ENCODE measurements at places on chromosomes 7 and 10.

- DNase-seq: no peak
These were observed 97.9 kb downstream of the TSPAN12 start for GRCh38 chr7:120760050-120760449.

GRCh38 chr10:593901-594457, 95.5 kb downstream of the DIP2C start:
- no peak for DNase-seq

DNA sequence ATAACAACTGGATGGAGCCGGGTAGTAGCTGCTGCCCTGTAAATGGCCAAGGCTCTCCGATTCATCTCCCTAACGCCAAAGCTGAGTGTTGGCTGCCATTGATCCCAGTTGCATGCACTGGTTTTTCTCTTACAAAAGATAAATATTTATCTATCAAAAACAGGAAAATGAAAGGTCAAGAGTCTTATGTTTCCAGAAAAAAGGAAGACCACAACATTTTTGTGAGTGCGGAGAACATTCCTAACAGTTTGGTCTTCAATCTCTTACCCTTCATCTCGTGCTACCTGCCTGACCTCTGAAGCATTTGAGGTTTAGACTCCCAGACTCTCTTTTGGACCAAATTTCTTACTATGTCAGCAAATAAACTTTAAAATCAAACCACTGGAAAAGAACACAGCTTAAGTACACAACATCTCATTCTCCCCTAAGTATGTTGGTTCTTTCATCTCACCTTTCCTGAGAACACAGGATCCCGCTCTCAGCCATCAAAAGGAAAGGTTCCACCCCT, 61.6 kb downstream of the SORBS1 start:
- no peak for DNase-seq

GRCh38 chr10:12388671-12389070, 39.3 kb downstream of the CAMK1D start:
- DNase-seq: no peak

DNA sequence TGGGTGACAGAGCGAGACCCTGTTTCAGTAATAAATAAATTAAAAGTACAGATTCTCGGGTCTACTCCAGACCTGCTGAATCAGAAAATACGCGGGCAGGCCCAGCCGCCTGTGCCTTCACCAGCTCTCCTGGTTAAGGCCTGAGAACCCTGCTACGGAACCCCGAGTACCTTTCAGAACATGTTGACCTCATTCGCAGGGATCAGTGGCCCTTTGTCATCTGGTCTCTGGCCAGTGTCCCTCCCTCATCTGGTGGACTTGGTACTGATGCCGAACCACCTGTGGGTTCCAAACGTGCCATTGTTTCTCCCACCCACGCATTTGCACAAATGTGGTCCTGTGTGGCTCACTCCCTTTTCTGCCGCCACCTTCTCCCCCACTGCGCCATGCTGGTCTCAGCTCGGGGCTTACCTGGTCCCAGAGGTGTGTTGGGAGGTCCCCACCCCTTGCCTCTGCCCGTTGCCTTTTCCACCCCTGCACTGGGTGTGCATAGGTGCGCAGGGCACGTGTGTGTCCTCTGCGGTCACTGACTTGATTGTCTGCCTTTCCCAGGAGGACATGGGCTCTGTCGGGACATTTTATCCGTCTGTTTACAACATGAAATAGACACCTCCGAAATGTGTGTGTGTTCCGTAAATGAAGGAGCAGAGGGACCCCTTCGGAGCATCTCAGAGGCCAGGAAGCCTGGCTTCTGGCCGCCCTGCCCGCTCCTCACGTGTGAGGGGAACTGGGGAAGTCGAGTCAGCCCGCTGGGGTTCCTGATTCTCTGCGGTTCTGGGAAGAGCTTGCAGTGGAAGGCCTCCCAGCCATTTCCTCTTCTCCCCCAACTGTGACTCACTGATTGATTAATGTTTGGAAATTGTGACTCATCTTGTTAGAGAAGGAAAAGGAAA, 135.2 kb downstream of the CUX1 start:
- no peak for DNase-seq

DNA sequence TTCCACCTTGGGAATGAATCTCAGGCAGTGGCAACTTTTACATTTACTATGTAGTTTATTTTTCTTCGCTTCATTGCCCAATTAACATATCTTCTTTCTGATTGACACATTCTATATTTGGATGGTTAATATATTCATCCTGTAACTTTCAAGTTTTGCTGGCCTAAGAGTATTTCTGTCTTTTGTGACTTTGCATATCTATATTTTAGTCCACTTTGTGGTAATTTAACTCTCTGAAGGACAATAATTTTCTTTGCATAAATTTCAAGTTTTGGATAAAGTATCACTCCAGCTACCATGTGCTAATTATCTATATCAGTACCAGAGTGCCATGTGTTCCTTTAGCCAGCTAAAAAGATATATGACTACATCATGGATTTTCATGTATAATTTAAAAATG, 151.5 kb upstream of the KAT6B start:
- DNase-seq: no peak

DNA sequence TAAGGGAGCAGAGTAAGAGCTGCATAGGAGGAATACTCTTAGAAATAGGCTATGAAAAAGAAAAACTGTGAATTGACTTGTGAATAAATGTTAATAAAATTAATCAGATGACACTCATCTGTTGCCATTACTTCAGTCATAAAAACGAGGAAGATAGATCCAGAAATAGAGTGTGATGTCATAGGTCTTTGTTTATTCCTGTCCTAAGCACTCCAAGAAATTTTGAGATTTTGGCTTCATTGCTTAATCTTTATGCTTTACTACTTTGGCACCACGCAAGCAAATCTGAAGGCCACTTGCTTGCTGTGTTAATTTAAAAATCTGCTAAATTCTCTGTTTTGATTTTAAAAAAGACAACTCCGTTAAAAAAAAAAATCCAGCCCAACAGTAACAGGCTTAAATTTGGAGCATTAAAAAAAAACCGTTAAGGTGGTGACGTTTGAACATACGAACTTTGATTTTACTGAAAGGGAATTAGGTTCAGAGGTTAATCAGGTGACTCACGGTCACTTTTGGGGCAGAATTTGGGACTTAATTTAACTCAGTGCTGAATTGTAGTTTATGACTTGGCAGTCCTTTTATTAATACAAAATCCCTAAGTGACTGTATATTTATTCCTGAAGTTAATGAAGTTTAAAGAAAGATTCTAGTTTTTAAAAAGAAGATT, 3.4 kb downstream of the IFRD1 start:
- DNase-seq: no peak

DNA sequence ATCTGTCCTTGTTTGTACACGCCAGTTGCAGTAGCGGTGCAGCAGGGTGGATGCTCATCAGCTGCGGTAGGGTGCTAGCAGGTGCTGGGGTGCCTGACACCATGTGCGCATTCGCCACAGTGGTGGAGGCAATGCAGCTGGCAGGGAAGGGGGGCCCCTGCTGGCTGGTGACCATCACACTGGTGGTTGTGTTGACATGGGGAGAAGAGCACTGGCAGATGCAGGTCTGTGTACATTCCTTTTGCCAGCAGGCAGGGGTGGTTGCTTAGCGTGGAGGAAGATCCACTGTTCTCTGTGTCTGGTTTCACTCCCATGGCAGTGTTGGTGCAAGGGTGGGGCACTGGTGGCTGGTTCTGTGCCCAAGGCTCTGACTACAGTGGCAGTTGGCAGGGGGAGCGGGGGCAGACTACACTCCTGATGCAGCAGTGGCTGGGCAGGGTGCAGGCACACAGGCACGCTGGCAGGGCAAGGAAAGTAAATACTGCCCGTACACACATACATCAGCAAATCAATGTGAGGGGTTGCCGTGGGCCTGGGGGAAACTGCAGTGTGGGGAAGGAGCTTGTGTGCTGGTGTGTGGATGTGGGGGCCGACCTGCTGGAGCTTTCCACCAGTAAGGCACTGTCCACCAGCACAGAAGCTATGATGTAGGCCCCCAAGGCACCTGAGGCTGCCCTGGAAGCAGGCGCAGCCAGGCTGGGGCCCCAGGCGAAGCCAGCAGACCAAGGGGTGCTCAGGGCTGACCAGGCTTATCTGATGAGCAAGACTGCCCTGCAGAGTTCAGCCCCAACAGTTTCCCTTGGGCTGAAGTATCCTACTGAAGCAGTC, 87.2 kb upstream of the UNC5B start:
- DNase-seq: no peak

DNA sequence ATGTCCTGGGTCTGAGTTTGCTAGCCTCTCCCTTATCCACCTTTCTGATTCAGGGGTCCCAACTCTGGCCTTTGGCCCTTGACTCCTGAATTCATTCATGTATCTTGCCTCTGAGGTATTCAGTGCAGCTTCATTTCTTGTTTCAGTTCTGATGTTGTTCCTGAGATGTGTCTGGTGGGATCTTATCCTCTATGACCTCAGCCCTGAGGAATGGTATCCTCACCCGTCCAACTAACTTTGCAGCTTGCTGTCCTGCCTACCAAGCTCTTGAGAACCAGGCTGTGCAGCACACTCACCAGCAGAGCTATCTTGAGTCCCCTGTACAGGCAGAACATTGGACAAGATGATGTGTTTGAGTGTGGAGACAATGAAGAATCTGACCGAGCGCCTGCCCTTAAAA, 13.8 kb downstream of the SUFU start:
- no peak for DNase-seq

DNA sequence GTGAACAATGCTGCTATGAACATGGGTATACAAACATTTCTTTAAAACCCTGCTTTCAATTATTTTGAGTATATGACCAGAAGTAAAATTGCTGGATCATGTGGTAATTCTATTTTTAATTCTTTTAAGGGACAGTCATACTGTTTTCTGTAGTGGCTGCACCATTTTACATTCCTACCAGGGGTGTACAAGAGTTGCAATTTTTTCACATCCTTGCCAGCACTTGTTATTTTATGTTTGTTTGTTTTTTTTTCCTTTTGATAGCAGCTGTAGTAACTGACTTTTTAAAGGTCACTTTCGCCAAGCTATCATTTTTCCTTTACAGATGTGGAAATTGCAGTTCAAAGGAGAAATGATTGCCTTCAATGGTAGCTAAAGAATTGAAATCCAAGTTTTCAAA, 99.5 kb downstream of the GPR85 start:
- no peak for DNase-seq

GRCh38 chr7:17986851-17987250, 40.8 kb downstream of the PRPS1L1 start:
- no peak for DNase-seq

- no peak for DNase-seq
These were observed 303.8 kb downstream of the KCNMA1 start for GRCh38 chr10:77333610-77334340.

DNA sequence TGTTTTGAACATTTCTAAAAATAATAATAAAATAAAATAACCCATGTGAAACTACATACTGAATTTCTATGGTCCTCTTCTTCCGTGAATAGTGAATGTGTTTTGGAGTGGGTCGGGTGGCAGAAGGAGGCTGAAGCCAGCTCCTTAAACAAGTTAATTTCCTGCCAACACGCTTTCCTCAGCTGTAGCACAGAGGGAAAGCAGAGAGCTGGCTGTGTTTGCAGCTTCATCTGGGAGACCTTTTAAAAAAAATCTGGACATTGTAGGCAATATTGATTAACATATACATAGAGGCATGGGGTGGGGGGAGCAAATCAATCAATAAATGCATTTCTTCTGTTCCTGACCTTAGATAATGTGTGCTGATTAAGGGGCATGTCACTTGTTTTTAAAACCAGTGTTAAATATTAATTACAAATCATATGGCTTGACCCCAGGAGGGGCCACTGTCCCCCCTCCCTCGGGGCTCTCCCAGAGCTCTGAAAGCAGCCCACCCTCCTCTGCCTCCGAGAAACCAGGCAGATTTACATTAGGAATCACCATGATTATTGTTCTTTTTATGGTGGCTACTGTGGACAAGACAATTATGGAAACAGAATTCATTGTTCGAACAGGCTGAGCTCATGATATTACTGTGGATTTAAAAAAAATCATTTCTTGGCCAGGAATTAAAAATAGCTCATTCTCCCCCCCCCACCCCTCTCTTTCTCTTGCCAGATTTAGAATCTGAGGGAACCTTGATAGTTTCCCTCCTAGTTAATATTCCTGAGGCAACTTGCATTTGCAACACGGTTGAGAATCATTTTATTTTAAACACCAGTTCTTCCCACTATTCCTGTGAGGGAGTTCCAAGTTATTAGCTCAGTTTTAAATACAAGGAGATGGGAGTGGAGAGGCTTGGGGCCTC, 100.5 kb upstream of the CARD11 start:
- DNase-seq: no peak

- no peak for DNase-seq
These were observed 56.4 kb downstream of the CYCS start for GRCh38 chr7:25068502-25069213.

DNA sequence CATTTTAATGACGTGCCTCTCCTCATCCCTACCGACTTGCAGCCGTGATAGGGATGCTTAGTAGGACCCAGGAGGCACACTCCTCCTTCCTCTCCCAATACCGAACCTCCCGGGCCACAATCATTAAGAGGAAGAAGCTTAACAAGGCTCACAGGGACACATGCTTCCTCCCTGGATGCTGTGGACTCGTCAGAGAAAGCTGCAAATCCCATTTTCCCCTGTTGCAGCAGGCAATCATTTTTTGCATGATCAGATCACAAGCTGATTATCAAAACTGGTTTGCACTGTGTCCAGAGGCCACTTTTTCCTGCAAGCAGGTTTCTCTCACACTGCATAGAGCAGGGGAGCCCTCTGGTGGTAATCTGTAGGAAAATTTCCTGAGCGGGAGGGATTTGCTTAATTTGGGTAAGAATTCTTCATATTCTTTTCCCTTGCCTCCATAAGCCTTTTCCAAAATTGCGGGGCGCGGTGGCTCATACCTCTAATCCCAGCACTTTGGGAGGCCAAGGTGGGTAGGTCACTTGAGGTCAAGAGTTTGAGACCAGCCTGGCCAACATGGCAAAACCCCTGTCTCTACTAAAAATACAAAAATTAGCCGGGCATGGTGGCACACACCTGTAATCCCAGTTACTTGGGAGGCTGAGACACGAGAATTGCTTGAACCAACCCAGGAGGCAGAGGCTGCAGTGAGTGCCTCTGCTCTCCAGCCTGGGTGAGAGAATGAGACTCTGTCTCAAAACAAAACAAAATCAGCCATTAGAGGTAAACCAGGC, 16.1 kb upstream of the LAMB4 start:
- DNase-seq: peak; percentile 28

DNA sequence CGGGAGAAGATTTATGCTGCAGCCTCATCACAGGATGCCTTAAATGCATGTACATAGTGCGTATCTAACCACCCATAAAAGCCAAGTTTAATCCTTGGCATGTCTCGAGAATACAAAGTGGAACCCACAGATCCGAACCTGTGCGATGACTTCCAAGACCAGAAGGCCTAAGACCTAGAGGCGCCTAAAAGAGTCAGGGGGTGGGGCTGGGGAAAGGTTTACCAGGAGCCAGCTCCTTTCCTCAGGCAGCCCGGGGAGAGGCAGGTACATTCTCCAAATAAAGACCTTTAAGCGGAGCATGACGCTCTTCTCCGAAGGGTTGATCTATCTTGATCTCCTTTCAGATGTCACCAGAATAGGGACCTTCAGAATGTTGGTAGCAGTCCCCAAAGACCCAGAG, 9.7 kb downstream of the SP8 start:
- no peak for DNase-seq

DNA sequence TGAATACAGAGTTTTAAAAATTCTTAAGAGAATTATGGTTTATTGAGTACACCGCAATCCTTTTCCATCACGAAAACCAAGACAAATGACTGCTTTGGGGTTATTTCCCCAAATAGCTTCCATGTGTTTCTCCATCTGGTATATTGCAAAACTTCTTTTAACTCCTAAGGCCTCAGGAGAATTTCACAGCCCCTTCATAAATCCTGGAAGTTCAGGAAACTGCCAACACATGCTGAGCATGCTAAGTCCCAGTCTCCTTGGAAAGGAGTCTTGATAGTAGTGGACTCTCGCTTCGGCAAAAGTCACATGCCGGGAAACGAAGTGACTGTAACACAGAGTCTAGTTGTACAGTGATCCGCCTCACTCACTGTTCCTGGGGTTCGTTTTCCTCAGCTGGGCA, 88.1 kb upstream of the RSU1 start:
- DNase-seq: no peak

All from CD8-positive, alpha-beta memory T cell (primary cell).